ENCODE measurements at places on chromosomes 2 and 18.

GRCh38 chr2:102753563-102754159 is 8.2 kb upstream of the TMEM182 start:
- DNase-seq = no peak

DNA sequence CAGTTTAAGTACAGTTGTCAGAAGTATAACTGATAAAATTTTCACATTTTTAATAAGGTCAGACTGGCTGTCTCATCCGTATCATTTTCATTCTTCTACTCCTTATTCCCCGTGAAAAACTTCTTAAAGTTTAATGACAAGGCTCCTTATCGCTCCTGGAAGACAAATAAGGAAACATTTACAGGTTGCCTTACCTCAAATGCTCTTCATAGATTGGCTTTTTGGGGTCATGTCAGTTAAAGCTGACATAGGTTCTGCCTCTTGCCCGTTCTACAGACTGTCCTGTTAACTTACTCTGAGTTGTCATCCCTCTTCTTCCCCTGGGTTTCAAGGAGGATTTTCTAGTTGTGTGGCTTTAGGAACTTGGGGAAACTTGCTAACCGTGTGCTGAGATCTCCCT is 75.3 kb downstream of the TANC1 start:
- DNase-seq = no peak

- DNase-seq = no peak
These were observed 78.8 kb downstream of the FHOD3 start for GRCh38 chr18:36376361-36376760.

DNA sequence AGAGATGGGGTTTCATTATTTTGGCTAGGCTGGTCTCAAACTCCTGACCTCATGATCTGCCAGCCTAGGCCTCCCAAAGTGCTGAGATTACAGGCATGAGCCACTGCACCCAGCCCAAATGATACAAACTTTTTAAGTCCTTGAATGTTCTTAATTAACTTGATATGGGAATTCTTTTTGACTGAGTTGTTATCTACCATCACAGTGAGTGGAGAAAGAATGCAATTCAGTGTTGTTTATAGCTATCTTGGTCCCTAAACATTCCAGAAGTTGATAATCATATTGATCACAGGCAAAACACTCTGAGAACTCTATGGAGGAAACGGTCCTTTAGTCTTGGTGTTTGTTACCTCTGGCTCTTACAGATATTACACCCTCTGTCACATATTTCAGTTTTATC is 1072.5 kb downstream of the SUCLG1 start:
- no peak for DNase-seq

- no peak for DNase-seq
These were observed 2194.3 kb upstream of the CELF4 start for GRCh38 chr18:39759926-39760325.

DNA sequence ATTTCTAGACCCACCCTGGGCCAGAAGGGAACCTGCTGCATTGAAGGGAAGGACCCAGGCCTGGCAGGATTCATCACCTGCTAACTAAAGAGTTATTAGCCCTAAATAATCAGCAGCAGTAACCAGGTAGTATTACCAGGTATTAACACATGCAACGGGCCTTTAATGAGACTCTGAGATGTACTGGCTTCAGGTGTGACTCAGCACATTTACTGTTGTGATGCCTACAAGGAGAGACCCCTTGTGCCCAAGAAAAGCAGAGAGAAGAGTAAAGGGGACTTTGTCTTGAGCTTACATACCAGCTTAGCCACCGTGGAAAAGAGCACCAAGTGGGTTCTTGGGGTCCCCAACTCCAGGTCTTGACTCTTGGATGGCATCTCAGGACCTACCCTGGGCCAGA is 243.1 kb upstream of the SLC39A10 start:
- no peak for DNase-seq

All from psoas muscle (tissue), 8 donors.